ENCODE measurements at places on chromosomes 3 and 15.
A peak's percentile ranks its signal among the peaks of the same experiment; 100 is the strongest.

GRCh38 chr3:195809796-195810454, 1.8 kb downstream of the MUC4 start:
- no peak for DNase-seq

- DNase-seq = peak; percentile 81
Measured at GRCh38 chr3:13559764-13560525, 11.0 kb downstream of the FBLN2 start.

DNA sequence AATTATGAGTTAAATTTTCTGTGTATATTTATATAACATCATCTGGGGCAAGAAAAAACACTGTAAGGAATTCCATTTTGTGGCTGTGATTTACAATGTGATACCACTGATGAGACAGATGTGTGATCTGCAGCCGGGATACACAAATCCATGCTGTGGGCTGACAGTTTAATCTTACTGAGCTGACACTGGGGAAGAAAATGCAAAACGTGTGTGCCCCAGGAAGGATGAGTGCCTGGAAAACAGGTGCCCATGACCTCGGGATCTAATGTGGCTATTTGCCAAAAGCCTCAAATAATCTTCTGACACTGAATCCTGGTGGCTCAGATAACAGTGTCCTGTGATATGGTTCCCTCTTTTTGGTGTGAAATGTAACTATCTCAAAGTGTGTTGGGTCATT, 10.5 kb downstream of the MYRIP start:
- DNase-seq = peak; percentile 67

DNA sequence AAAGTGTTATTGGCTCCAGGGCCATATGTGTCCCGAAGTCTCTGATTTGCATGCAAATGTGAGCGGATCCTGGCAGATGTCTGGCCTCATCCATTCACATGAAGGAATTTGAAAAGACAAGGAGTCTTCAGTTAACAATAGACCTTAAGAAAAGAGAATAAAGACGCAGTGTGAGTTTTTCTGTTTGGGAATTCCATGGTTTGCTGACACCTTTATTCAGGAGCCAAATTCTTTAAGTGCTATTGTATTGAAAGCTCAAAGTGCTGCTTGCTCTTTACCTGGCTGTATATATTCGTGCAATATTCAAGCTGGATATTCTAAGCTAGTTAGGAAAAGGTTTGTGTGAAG, 2.2 kb downstream of the LRRN1 start:
- DNase-seq = peak; percentile 12

DNA sequence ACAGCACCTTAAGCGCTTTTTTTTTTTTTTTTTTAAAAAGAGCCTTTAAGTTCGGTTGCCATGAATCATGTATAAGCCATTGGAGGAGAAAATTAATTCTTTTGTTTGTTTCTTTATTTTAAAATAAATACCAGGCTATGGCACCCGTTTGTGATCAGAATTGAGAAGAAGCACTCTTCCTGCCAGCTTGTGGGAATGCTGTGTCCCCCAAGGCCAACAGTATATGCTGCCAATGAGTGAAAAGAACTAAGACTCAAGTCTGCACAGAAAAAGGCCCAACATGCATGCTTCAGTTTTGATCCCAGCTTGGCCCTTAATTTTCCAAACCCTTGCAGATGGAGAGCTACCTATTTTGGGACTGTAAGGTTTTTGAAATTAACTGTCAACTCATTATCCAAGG, 90.5 kb downstream of the LRRC3B start:
- DNase-seq = no peak

Measured in NCI-H524 (cell line).